ENCODE measurements at places on chromosomes 5 and 9.

- DNase-seq, result no peak
Measured at GRCh38 chr5:35922468-35922867, 16.0 kb downstream of the CAPSL start.

DNA sequence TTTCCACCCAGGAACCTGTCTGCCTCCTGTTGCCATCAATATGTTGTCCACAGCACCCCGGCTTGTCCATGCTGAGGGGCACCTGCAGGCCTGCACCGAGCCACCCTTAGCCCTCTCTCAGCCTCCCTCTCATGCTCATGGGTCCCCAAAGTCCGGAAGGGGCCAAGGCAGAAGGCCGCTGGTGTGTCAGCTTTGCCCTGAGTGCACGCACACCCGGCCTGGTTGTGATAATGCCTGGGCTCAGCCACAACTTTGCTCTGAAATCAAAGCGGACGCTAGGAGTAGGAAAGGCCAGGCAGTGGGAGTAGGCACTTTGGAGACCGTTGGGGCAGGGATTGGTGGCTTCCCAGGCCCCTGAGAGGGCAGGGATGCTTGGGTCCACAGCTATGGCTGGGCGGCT is 201.8 kb upstream of the NUDT12 start:
- no peak for DNase-seq

DNA sequence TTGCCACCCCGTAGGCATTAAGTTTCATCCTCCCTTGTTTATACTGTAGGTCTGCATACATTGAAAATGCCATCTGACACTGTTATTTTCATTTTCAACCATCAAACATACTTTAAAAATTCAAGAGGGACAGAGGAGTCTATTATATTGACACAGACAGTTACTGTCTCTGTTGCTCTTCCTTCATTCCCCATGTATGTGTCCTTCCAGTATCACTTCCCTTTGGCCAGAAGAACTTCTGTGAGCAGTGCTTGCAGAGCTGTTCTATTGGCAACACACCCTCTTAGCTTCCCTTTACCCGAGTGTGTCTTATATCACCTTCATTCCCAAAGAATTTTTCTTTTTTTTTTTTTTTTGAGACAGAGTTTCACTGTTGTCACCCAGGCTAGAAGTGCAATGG is 42.8 kb downstream of the RASGEF1C start:
- DNase-seq, result no peak

GRCh38 chr5:15734058-15734457 is 234.1 kb downstream of the FBXL7 start:
- no peak for DNase-seq

DNA sequence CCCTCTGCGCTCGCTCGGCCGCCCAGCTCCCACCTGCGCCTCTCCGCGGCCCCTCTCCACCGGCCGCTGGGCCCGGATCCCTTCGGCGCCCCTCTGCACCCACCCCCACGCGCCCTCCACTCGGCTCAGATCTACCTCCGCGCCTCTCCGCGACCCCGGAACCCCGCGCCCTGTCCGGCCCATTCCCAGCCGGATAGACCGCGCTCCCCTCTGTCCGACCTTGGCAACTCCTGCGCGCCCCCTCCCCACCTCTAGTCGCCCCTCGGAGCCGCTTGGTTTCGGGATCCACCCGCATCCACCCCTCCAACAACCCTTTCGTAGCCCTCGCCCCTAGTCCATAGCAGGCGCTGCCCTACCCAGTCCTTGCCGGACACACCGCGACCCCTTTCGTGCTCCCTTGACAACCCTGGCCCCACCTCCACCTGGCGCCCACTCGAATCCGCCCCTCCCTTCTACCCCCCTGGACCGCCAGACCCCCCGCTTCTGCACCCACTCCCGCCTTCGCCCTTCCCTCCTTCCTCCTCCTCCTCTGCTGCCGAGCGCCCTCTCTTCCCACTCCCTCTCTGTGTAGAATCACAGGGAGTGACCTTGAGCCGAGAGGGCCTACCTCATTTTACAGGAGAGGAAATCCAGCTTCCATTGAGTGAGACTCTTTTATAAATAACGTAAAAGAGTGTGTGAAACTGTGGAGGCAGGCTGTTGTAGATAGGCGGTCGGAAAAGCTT is 525 bp upstream of the AK3 start:
- DNase-seq, result no peak

- no peak for DNase-seq
Measured at GRCh38 chr5:1038417-1039209, 30.0 kb downstream of the NKD2 start.
